ENCODE measurements at places on chromosomes 6 and 20.

- DNase-seq: no peak
Observed at GRCh38 chr20:31452575-31452974, 12.1 kb downstream of the DEFB123 start.

- DNase-seq: no peak
Observed at GRCh38 chr6:2890976-2891767, 11.9 kb downstream of the SERPINB9 start.

GRCh38 chr6:146892283-146892612, 293.5 kb downstream of the ADGB start:
- DNase-seq: no peak

DNA sequence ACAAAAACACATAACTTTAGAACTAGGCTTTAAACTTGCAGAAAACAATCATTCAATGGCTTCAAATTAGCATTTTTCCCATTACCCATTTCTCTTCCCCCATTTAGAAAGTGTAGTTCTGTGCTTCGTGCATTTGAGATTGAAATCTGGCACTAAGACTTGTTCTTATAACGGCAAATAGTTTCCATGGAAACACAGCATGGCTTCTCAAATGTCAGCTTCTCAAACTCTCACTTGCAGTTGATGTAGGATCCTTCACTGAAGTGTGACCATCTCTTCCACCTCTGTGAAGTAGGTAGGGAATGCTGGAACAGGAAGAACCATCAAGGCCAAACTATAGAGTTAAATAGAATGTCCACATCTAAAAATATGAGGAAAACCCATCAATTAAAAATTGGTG, 52.2 kb downstream of the MANEA start:
- no peak for DNase-seq

- DNase-seq: no peak
Observed at GRCh38 chr6:79223611-79224404, 10.7 kb downstream of the HMGN3 start.

GRCh38 chr6:135604035-135604860, 106.7 kb upstream of the AHI1 start:
- no peak for DNase-seq

- DNase-seq: no peak
Observed at GRCh38 chr20:21288587-21289370, 14.4 kb upstream of the XRN2 start.

GRCh38 chr20:50390685-50391443, 119.3 kb upstream of the PTPN1 start:
- DNase-seq: no peak

DNA sequence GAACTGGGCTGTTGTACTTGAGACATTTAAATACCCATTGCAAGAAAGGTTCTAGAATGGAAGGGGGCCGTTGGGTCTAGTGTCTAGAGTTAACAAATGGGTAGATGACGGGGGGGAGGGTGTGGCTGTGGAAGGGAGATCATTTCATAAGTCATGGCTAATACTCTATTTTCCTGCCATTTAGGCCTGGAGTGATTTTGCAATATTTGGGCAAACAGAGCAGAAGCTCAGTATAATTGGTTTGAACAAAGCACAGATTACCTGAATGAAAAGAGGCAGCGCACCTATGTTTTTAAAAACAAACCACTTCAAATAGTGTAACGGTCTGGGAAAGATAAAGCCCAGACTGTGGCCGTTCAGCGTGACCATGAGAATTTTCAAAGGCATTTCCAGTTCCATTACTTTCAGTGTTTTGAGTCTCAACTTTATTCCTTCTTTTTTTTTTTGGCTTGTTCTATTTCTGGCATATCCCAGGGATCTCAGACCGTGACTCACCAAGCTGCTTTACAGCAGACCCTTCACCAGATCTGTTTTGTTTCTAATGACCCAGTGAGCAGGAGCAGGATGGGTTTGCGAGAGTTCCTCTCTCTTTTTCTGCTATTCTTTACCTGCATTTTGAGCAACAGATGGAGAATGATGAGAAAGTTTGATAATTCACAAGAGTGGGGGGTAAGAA, 73.7 kb downstream of the LYRM2 start:
- no peak for DNase-seq
